ENCODE measurements at places on chromosomes 3 and 15.

- DNase-seq = no peak
Measured at GRCh38 chr15:45251888-45252287, at the start of gene SLC28A2. TSS of gene SLC28A2 (plus strand) at chr15:45252234. CDS start at chr15:45253216, 982 bp downstream.

DNA sequence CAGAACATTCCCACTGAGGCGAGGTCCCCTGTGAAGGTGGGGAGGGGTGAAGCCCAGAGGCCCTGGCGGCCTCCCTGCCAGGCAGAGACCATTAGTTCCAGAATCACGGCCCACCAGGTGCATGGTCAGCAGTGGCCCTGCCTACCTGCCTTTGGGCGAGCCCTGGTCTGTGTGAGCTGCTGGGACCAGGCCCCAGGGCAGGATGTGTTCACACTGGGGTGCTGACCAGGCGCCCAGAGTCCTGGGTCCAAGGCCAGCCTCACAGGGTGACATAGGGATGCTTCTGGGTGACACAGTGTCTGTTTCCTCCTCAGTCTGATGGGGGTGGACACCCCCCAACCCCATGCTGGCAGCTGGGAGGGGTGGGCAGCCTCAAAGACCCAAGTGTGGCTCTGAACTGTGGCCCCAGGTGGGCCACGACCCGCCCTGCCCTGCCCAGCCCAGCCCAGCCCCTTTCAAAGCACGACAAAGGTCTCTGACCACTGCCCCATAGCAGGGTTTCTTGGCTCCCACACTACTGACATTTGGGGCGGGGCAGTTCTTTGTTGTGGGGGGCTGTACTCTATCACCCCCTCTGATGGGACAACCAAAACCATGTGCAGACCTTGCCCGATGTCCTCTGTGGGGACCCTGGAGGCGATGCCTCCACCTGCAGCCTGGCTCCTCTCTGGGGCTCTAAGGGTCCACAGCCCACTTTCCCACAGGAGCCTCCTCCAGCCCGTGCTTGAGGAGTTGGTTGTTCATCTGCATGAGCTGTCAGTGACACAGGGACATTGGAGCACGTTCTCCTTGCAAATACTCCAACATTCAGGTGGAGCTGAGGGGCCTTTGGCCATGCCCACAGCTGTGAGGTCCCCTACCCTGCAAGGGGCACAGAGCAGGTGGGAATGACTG is 44.8 kb upstream of the SLC41A3 start:
- DNase-seq = no peak

DNA sequence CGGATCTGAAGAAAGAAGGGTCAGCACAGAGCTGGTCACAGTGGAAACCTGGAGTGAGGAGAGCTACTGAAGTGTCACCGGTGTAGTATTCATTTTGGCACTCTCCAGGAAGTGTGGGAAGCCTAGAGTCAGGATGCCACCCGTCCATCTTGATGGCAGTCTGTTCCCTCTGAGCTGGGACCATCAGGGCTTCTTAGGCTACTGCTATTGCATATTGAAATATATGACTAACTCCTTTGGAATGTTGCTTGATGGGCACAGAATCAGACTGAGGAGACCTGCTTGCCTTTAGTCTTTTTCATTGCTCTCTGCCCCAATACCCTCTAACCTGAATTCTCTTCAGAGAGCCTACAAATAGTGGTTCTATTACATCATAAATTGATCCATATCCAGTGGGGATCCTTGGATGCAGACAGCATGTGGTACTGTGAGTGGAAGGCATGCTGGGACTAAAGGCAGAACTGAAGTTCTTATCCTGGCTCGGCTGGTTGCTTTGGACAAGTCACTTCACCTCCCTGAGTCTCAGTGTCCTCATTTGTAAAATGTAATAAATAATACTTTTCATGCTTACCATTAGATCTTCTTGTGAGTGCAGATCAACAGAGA is 143.5 kb downstream of the PDE8A start:
- DNase-seq = no peak

DNA sequence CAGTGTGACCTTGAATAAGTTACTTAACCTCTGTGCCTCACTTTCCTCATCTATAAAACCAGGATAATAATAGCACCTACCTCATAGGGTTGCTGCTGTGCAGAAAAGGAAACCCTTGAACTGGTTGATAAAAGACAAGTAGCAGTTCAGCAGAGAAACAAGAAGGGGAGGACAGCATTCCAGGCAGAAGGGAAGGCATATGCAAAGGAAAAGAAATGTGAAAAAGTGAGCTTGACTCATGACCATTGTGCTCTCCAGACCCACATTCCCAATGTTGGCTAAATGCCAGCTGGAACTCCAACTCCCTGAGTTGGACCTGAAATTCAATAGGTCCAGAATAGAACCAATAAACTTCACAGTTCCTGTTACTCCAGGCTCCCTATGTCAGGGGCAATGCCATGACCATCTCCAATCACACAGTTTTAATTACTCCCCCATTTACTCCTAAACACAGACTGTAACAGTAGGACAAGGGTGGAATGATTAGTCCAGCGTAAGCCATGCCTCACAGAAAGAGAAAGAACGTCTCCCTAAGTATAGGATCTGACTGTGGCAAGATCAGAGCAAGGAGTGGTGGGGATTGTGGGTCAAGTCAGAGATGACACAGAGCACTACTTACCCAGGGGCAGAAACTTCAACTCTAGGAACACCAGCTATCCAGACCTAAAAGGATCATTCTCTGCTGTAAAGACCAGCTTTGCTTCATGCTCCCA is 26.9 kb downstream of the PRKAR2A start:
- no peak for DNase-seq

GRCh38 chr3:172274906-172275305 is 173.3 kb downstream of the GHSR start:
- no peak for DNase-seq

GRCh38 chr3:28575746-28576613 is 227.4 kb upstream of the AZI2 start:
- DNase-seq = no peak

GRCh38 chr3:50264964-50265485 is 3.9 kb upstream of the SEMA3B start:
- DNase-seq = no peak

- no peak for DNase-seq
Measured at GRCh38 chr15:33197636-33198035, 3.1 kb upstream of the FMN1 start.

DNA sequence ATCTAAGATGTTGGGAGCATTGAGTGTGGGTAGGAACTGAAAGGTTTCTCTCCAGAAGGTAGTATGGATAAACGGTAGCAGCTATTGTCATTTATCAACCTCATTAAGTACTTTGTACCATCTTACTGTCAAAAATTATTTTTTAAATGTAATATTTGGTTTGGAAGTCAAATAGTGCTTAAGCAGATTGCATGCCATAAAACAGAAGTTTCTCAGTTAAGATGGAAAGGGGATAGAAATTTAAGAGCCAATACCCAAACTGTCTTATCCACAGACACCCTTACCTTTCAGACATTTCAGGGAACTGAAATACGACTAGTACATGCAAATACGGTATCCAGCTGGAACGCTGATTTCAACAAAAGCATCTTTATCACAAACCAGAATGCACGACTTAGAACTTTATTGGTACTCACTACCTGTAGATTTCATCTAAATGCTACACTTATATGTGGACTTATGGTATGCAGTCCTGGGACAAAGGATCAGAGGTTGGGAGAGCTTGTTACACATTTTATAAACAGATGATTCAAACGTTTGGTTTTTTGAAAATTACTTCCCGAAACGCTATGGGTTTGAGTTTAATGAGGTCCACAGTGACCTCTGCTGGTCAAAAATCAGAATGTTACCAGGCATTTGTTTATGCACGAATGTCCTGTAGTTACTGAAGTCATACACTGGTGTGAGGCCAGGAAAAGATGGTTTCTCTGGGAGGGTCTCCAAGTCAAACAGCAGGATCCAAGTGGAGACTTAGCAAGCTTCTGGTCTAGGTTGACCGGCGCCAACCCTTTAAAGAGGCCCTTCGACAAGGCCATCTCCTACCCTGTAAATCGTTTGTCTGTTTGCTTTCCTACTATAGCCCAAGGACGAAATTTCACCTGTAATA is 45.7 kb upstream of the DUT start:
- peak; percentile 37 for DNase-seq

GRCh38 chr3:135018149-135018923 is 223.3 kb downstream of the EPHB1 start:
- DNase-seq = no peak

- DNase-seq = no peak
Measured at GRCh38 chr15:54803134-54803808, 393.5 kb downstream of the RSL24D1 start.

GRCh38 chr3:70829092-70829491 is 516.7 kb upstream of the MDFIC2 start:
- no peak for DNase-seq

DNA sequence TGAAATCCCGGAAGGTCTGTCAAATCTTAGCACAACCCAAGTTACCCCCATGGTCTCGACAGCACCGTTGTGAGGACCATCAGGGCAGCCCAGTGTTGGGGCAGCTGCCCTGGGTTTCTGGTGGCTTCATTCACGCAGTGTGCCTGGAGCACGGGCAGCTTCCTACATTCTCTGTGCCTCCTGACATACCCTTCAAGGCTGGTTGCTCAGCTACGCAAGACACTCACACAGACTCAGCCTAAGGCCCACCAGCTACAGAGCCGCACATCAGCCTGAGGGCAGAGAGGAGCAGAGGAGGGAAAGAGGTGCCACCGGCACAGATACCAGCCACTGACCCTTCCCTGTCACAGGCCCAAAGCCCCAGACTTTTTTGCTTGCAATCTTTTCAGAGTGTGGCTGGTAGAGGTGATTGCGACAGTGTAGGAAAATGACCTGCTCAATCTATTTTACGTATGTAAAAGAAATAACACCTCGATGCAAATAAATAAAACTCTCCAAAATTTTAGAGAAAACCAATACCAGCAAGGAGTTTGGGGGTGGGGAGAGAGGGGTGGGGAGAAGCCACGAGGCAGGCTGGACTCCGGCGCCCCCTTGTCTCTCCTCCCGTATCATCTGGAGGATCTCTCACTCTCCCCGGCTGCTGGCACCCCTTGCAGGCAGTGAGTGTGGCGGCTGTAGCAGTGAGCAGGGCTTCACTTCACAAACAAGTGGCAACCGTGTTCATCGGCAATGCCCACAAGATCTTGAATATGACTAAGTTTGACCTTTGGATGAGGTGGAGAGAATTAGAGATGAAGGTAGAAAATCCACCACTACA is 12.7 kb downstream of the CSPG5 start:
- no peak for DNase-seq

DNA sequence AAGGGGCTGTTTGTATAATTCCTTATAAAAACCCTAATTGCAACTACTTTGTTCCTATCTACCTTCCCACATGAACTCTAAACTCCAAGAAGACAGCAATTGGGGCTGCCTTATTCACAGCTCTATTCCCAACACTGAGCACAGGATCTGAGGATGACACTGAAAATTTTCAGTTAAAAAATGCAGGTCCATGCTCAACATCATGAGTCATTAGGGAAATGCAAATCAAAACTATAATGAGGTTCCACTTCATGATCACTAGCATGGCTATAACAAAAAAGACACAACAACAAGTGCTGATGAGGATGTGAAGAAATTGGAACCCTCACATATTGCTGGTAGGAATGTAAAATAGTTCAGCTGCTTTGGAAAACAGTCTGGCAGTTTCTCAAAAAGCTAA is 12.9 kb downstream of the SUMF1 start:
- no peak for DNase-seq

DNA sequence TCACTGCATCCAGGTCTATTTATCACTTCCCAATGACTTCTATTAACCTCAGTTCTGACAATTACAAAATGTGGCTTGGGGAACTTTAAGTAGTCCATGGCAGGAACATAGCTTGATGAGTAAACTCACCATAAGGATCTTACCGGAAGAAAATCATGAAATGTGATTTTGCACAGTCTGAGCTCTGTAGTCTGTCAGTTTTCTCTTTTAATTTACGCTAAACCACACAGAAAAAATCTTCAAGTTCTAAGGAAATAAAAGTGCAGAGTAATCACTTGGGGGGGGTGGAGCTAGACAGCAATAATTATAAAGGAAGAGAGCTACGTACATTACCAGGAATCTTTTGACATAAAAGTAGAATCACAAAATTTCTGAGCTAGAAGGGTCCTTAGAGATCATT is 9.2 kb downstream of the TBC1D5 start:
- DNase-seq = no peak

All from activated CD4-positive, alpha-beta memory T cell treated with anti-CD3 and anti-CD28 coated beads, Interleukin-2, amount 10 ng/mL, durations not matched to agents 7 days and 5 days (primary cell).